Thoracic aorta (tissue), 2 donors: ENCODE measurements at places on chromosomes 5 and 9. TPM values are rescaled to one million over a fixed set of nuclear protein-coding genes. Genes with fewer than 3 reads are reported as not detected.

DNA sequence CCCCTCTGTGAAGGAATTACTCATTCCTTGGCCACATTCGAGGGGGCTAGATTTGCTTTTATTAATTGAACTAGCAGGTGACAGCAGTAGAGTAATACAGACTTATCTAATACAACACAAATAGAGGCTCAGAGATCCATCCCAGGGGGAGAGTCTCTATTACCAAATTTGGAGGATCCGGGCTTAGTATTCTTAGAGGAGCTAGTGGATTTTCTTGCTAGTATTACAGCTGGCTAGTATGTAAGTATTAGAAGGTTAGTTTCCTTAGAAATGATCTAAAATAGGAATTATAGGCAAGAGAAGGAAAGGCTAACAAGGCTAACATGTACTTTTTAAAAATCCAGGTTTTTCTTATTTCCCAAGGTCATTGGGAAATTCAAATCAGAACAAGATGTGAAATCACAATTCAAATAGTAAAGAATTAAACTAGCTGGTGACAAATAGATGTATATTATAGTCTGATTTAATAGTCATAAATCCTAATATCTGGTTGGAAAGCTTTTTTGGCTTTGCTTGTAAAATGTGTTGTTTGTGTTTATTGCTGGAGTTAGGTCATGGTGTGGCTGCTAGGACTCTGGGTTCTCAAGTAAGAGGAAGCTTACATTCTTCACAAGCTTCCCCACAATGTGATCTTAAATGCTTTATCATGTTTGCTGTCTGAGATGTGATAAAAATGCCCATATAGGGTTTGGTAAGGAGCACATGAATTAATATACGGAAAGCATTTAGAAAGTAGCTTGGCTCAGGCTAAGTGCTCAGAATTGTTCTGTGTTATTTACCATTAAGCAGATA lies 160.4 kb upstream of the MPDZ start:
- no peaks in the 10 kb centered on the region for H3K36me3 ChIP-seq
- DNase-seq: no peak
- H3K4me3 ChIP-seq: no peak overlapping the region

GRCh38 chr9:16126042-16126441 lies 573.2 kb downstream of the CCDC171 start:
- H3K27me3 ChIP-seq: no peaks in the 10 kb centered on the region
- no peak overlapping the region for H3K4me3 ChIP-seq
- H3K27ac ChIP-seq: no peak overlapping the region

DNA sequence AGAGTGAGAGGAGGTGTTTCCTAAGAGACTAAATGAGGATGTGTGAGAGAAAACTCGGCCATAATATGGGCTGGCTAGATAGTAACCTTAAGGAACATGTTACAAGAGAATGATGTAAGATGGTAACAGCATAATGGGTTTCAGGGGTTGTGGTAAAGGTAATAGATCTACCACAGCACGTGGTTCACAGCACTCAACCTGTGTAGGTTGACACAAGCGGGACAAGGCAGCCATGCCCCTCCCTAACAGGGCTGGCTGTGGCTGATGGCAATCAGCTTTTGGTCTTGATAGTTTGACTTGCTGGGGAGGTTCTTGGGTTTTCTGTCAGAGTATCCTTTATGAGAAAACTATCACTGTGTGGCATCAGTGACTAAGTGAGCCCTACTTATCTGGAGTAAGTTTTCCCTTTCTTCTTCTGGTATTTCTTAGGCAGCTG lies 138.6 kb downstream of the TRIO start:
- H3K27me3 ChIP-seq: no peaks in the 10 kb centered on the region
- peaks cover 3% of the 10 kb centered on the region for H3K36me3 ChIP-seq
- DNase-seq: no peak
- H3K4me3 ChIP-seq: no peak overlapping the region

PHF24 gene
- 0.35 TPM for total RNA-seq

DNA sequence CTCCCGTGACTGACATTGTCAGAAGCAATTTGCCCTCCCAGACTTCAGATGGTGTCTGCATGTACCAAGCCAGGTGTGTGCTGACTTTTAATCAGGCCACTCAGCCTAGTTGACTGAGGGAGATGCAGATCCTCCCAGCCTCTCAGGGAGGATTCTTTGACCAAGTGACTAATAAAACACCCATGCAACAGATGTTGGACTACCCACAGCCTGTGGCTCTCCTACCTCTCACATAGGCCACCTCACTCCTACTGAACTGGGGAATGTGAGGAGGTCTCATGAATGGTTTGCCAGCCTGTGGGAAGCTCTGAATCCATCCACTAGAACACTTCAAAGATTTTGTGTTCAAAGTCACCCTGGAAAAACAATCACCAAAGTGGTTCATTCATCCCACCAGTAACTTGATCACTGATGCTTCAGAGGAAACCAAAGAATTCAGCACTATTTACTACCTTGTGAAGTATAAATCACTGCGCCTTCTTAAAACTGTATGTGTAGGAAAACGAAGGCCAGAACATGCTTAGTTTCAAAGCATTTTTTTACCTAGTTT lies 80.1 kb downstream of the ESM1 start:
- H3K27me3 ChIP-seq: no peaks in the 10 kb centered on the region
- no peak overlapping the region for H3K4me3 ChIP-seq

- H3K4me1 ChIP-seq: peaks cover 28% of the 10 kb centered on the region
- H3K27me3 ChIP-seq: no peaks in the 10 kb centered on the region
- no peak for DNase-seq
Measured at GRCh38 chr5:67997892-67998457, 217.6 kb upstream of the PIK3R1 start.
